ELR (cell line): ENCODE measurements at places on chromosomes 1 and 21.

GRCh38 chr1:199290186-199290585 lies 651.3 kb downstream of the PTPRC start:
- DNase-seq, result peak; percentile 80

GRCh38 chr1:98783821-98784220 lies 122.3 kb downstream of the SNX7 start:
- DNase-seq, result no peak

- no peak for DNase-seq
These were observed 542.0 kb downstream of the NUF2 start for GRCh38 chr1:163863731-163864130.

DNA sequence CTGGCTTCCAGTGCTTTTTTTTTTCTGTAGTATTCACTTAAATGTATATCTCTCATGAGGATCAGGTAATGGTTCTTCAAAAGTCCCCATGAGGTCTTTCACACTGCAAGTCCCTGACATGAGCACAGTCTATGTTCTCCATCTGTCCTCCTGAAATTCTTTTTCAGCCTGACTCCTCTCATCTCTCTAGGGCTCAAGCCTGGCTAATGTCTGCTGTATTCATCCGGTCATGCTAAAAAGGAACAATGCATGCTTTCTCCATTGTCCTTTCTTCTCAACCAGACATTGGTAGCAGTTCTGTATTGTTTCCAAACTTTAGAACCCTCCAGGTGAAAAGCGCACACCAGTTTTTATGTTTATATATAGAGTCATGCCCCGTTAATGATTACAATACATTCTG lies 368.3 kb upstream of the OLFM3 start:
- no peak for DNase-seq

- no peak for DNase-seq
These were observed 256.6 kb downstream of the CTH start for GRCh38 chr1:70667494-70668170.

DNA sequence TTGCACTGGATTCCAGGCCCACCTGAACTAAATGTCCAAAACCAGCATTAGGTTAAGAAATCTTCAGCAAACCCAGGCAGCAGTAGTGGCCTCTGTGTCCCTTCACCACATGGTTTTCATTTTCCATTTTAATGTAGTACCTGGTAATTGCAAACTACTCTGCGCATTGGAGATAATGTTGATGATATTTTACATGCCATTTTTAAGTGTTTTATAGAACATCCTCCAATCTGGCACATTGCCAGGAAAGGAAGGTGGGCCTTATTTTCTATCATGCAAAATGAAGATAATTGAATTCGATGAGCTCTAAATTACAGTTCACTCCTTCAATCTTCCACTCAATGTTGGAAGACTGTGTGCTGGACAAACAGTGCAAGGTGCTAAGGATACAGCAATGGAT lies 89.5 kb downstream of the ZC3H11B start:
- no peak for DNase-seq

GRCh38 chr1:231039161-231040018 lies 664 bp downstream of the FAM89A start:
- peak; percentile 40 for DNase-seq

- peak; percentile 13 for DNase-seq
These were observed 109.5 kb upstream of the UBE2U start for GRCh38 chr1:64093941-64094340.

- peak; percentile 69 for DNase-seq
These were observed 14.0 kb downstream of the GTF2B start for GRCh38 chr1:88877382-88877825.

DNA sequence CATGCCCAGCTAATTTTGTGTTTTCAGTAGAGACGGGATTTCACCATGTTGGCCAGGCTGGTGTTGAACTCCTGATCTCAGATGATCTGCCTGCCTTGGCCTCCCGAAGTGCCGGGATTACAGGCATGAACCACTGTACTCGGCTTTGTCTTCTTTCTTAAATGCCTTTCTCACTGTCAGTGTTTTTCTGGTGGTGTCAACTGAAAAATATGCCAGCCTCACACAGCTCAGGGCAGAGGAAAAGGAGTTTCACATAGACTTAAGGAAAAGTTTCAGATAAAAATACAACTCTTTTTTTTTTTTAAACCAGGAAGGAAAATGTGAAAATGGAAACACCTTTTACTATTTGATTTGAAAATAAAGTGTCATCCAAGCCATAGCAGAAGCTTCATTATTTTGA lies 4.6 kb upstream of the MAB21L3 start:
- DNase-seq, result no peak

- DNase-seq, result peak; percentile 67
These were observed 36.3 kb upstream of the PCBP3 start for GRCh38 chr21:45607021-45607908.

DNA sequence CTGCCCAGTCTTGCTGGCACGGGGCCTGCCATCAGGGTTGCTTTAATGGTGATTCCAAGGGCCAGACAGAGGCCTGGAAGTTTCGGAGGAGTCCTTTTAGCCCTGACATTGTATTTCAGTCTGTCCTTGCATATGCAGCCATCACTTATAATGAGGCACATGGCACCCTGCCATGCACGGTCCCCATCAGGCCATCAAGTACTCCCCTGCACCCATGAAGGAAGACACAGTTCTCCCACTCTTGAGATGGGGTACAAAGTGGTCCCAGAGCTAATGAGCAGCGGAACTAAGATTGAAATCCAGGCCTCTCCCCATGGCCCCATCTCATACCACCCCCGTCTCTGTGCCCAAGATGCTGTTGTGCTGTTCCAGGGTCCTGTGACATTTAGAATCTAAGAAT lies 596.6 kb downstream of the PTPRU start:
- DNase-seq, result no peak

DNA sequence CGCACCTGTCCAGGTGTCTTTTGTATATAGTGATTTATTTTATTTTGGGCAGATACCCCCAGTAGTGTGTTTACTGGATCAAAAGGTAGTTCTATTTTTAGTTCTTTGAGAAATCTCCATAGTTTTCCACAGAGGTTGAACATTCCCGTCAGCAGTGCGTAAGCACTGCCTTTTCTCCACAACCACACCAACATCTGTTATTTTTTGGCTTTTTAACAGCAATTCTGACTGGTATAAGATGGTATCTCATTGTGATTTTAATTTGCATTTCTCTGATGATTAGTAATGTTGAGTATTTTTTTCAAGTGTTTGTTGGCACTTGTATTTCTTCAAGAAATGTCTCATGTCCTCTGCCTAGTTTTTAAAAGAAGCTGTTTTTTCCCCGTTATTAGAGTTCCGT lies 39.2 kb downstream of the FOXJ3 start:
- DNase-seq, result no peak

GRCh38 chr21:46392921-46393320 lies 65.8 kb upstream of the DIP2A start:
- DNase-seq, result no peak

DNA sequence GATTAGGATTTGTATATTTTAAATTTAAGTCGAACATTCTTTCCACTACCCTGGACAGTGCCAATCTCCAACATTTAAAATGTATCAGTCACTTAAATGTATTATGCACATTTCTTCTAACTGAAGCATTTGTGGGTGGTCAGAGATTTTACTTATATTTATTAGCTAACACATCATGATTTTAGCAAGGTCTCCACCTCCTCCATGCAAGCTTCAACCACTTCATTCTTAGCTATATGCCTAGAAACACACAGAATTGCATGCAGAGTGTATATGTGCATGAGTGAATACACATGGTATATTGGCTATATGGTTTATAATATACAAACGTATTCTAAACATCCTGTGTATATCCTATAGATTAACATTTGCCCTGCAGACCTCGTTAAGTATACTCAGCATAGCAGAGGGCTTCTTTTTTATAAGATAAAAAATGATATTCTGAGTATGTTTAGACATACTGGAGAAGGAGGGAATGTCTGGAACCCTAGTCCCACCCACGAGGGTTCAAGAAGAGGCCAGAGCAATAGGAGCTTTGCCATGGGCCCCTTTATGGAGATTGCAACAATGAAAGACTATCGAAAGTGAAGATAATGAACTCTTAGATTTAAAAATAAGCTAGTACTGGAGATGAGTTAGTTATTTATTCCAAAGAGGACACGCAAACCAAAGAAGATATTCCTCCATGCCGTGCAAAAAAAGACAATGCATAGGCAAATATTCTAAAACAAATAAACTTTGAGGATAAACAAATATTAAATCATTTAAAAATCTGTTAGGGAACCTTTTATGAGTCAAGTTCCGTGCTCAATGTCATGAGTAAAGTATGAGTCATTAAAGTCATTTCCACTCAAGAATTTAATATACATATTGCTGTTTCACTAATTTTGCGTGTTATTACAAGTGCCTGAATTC lies 480.4 kb downstream of the SIPA1L2 start:
- DNase-seq, result peak; percentile 84

DNA sequence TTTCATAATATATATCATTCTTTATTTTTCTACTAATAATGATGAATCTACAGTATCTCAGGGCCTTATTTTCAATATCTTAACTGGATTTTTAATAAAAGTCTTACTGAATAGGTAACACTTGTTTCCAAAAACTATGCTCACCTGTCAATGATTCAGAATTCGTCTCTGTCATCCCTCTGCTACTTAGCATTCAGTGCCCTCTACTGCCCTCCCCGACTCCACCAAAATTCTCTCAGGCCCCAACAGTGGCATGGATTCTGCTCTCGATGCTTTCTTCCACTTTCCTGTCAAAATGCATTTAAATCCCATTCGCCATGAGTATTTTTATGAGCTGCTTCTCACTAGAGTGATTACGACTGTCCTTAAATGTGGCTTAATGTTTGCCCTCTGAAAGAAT lies 10.5 kb upstream of the BACH1 start:
- no peak for DNase-seq

GRCh38 chr21:42711667-42712066 lies 58.2 kb downstream of the PDE9A start:
- no peak for DNase-seq

GRCh38 chr1:177343445-177343844 lies 172.7 kb downstream of the BRINP2 start:
- DNase-seq, result no peak

- DNase-seq, result no peak
These were observed 215.9 kb downstream of the TOMM20 start for GRCh38 chr1:234912548-234913277.

- no peak for DNase-seq
These were observed 71.2 kb downstream of the NGF start for GRCh38 chr1:115266729-115267421.

- DNase-seq, result no peak
These were observed 47.6 kb upstream of the POFUT2 start for GRCh38 chr21:45335151-45335760.

- DNase-seq, result no peak
These were observed 22.6 kb upstream of the DDX59 start for GRCh38 chr1:200692316-200692715.

DNA sequence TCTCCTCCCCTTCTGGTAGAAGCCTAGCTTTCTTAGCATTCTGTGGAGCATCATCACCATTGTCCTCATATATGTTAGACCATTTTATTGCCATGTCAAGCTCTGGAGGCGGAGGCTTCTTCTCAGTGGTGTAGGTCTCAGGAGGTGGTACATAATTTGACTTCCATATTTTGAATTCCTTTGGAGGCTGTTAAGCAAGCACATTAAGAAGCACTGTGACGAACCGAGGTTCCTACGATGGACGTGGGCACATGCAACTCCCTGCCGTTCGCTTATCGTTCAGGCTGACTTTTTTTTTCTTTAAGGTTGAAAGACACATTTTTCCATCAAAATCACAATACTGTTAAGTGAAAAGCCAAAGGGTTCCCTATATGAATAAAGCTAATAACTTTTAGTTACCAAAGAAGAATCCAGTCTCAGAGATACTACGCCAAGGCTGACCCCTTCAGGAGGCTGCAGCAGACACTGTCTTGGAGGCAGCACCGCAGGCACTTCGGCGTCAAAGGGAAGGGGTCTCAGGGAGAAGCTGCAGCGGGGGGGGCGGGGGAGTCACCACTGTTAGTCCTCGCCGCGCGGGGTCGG lies 835 bp downstream of the C1orf52 start:
- DNase-seq, result peak; percentile 40
